Upper lobe of right lung (tissue), 1 donor: ENCODE measurements at places on chromosomes 4 and X. TPM values are rescaled to one million over a fixed set of nuclear protein-coding genes. Genes with fewer than 3 reads are reported as not detected.
A peak's percentile ranks its signal among the peaks of the same experiment; 100 is the strongest.

GRCh38 chr4:79088946-79089691 is 149.9 kb upstream of the PAQR3 start:
- no peak for DNase-seq

DNA sequence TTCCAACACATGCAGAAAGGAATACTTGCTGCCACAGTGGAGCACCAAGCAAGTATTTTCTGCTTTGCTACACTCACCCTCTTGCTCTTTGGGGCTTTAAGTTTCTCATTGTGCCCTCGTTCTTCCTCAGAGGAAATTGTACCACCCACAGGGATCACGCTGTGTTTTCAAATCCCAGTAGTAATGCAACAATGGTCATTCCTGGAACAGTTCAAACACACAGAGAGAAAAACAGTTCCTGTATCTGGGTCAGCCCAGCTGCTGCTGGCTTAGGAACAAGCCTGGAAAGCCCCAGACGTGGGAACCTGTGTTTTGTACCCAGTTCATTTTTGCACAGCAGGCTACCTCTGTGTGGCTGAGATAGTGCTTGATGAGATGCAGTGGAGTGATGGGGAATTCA is 907.8 kb downstream of the STPG2 start:
- DNase-seq, result no peak

GRCh38 chr4:139807483-139807882 is 141.9 kb downstream of the MGST2 start:
- no peak for DNase-seq

DNA sequence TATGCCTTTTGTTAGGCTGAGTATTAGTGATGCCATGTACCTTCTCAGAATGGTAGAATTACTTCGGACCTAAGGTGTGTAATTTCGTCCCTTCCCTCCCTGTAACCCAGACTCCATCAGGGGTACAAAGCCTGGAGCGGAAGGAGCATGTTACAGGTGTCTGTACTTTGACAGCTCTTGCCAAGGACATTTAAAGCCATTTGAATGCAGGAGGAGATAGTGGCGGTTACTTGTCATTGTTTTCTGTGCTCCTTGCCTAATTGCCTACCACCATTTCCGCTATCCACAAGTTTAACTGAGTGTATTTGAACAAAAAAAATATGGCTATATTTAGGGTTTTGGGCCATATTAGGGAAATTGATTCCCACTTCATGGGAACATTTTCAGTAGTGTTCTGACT is 1.8 kb downstream of the FNIP2 start:
- no peak for DNase-seq

DNA sequence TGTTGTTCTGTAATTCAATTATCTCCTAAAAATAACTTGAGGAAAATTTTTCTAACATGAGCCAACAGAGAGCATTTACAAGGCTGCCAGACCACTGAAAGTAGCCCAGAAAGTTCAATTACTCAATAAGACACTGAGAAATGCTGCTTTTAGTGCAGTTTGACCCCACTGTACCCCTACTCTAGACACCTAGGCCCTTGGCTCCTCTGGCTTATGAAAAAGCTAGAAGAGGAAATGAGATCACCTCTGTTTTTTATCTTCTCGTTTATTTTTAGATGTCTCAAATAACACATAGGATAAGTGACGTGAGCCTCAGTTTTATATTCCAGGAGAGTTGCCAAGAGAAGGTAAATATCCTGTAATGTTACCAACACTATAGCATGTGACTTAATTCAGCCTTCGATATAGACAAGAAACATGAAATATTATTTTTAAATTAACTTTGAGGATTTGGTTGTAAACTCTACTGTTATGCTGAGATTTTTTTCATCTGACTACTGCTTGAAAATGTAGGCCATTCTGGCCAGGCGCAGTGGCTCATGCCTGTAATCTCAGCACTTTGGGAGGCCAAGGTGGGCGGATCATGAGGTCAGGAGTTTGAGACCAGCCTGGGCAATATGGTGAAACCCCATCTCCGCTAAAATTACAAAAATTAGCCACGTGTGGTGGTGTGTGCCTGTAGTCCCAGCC is 24.4 kb downstream of the TNIP3 start:
- DNase-seq, result no peak

- peak; percentile 73 for DNase-seq
Observed at GRCh38 chr4:125091-125771, 930 bp downstream of the ZNF718 start.

The FAM47E gene
- total RNA-seq, result 3.6 TPM

- DNase-seq, result no peak
Observed at GRCh38 chrX:129318375-129318774, 204.9 kb downstream of the SMARCA1 start.

GRCh38 chr4:134518574-134519217 is 317.1 kb upstream of the PABPC4L start:
- DNase-seq, result no peak

DNA sequence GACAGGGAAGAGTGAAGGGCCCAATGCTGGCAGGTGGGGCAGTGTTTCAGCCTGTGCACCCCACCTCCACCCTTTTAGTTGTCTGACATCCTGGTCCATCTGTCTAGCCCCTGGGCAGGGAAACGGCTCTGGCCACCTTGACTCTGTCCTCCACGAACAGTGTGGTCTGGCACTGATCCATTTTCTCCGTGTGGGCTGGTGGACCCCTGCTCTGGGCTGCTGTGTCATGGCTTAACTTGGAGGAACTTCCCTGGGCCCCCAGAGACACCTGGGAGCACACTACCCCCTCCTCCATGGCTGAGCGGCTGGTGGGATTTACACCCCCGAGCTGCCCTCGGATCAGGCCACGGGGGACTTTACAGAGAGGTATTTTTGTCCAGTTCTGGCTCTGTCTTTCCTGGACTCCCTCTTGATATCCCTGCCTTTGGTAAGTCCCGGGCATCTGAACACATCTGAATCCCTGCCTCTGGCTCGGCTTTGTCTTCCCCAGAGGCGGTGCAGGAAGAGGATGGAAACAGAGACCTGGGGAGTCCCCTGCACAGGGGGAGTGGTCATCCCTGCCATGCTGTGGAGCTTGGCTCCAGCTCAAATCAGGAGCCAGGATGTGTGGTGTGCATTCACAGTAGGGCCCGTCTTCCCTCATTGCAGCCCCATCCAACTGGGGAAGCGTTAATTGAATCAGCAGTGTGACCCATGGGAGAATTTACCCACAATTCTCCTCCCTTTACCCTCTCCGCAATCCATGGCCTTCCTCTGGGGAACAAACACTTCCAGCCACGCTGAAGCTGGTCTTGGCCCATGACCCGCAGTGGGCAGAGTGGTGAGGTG is 6.3 kb upstream of the NKX1-1 start:
- peak; percentile 26 for DNase-seq

The CCDC158 gene
- 0.64 TPM for total RNA-seq

- DNase-seq, result no peak
Observed at GRCh38 chr4:172709376-172709775, 459.2 kb upstream of the GALNT7 start.

The MSANTD1 gene
- total RNA-seq, result 1.0 TPM

DNA sequence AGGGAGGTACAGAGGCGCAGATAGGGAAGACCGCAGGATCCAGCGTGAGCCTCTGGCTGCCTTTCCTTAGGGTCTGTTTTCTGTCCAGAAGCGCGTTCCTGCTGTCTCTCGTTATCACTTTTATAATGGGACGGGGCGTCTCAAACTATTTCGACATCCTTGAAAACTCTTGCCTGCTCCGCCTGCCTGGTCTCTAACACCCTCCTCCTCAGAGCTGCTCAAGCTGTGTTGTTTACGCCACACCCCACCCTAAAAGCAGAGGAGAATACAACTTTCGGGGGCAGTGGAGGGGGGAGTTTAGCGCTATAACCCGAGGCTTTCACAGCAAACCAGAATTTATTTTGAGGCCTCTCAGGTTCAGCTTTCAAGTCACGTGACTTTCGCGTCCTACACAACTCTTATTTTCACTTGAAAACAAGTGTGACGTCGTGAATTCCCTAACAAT is 646 bp upstream of the FAM3A start:
- no peak for DNase-seq

The ATRX gene
- total RNA-seq, result 83.4 TPM

GRCh38 chrX:9316096-9316495 is 148.8 kb upstream of the TBL1X start:
- no peak for DNase-seq

The SPANXN3 gene
- total RNA-seq, result not detected

The SOWAHD gene
- 4.0 TPM for total RNA-seq

GRCh38 chrX:71147496-71148277 is 3.0 kb downstream of the NLGN3 start:
- DNase-seq, result no peak

The ZNF732 gene
- total RNA-seq, result 0.23 TPM

- no peak for DNase-seq
Observed at GRCh38 chrX:63664083-63664482, 120.9 kb downstream of the ARHGEF9 start.

The CORIN gene
- 3.7 TPM for total RNA-seq

The ZMYM3 gene
- total RNA-seq, result 24.9 TPM

The TXLNG gene
- 12.1 TPM for total RNA-seq

DNA sequence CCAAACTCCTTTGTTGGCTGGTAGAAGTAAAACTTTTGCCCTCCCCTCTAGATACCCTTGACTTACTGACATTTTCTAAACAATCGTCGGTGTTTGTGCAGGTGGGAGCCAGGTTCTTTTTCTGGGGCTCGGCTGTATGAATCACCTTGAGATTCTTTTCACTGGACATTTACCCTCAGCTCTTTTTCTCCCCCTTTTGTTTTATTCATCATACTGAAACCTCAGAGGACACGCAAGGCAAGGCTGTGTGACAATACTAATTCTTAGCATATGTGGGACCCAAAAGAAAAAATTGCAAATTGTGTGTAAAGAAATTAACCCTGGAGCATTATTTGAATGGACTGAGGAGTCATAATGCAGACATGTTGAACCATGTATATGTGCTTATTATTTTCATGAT is 194.0 kb downstream of the PCDH19 start:
- DNase-seq, result no peak

- no peak for DNase-seq
Observed at GRCh38 chr4:95362906-95363558, 185.7 kb downstream of the UNC5C start.

DNA sequence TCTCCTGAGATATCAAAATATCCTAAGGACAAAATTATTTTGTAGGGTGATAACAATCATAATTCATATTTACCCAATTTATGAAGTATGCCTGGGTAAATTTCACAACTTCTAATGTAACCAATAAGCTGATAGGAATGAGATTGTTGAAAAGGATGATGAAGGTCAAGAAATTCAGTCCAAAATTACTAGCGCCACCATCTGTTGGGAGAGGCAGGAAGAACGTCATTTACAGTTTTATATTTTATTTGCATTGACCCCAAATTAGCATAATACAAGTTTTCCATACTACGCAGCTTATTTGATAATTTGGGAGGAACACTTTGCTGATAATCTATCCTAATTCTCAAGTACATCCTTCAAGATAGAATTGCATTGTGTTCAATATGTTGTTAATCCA is 78.7 kb downstream of the ATP8A1 start:
- no peak for DNase-seq

- peak; percentile 69 for DNase-seq
Observed at GRCh38 chrX:11787564-11787963, 29.5 kb downstream of the MSL3 start.

DNA sequence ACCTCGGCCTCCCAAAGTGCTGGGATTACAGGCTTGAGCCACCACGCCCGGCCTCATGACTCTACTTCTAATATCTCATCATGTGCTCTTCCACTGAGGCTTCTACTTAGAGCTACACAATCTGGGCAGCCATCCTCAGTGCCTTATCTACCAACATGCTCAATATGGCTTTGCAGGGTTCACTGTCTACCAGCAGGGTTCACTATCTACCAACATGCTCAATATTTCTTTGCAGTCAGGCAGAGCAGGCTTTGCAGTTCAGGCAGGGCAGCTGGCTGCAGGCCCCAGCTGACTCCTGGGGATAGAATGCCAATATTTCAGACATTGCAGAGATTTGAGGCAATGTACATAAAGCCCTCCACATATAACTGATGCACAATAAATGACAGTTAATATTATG is 47.5 kb downstream of the PKD2 start:
- DNase-seq, result no peak

The MOB1B gene
- 34.2 TPM for total RNA-seq

DNA sequence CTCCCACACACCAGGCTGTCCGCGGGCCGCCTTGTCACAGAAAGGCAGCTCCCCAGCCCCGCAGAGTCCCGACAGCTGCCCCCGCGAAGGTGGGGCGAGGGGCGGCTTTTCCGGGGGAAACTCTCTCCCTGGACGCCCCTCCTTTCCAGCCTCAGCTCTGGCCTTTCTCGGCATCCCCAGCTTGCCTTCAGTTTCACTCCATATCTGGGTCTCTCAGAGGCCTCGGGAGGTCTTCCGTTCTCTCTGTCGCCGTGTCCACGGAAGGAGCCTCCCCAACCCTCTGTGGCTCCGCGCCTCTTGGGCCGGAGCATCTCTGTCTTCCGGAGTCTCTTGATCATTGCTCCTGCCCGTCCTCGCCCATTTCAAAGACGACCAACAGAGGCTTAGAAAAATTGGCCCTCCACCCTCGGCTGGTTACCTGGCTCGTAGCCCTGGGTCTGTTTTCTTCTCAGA is 6.1 kb upstream of the MSX1 start:
- DNase-seq, result no peak
